Posterior cingulate gyrus (tissue), 11 donors: ENCODE measurements at places on chromosomes 4 and X.

- DNase-seq: no peak
Observed at GRCh38 chr4:76738086-76738931, 159.6 kb downstream of the SOWAHB start.

- no peak for DNase-seq
Observed at GRCh38 chr4:75028196-75028854, 95.4 kb downstream of the PARM1 start.

GRCh38 chr4:181484396-181484795 is 758.8 kb upstream of the TENM3 start:
- DNase-seq: no peak

DNA sequence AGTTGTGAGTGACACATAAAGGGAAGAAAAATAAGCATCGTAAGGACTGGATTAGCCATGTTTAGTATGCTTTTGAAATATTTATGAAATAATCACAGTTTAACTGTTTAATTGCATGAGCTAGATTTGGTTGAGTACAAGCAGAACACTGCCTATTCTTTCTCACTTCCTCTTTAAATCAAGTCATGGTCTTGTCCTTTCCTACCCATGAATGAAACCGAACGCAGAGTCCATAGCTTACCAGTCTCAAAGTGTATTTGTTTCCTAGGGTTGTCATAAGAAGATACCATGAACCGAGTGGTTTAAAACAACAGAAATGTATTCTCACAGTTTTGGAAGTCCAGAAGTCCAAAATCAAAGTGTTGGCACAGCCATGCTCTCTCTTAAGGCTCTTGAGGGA is 684.0 kb upstream of the MAGEB2 start:
- no peak for DNase-seq
